ENCODE measurements at places on chromosomes 6 and 20.

GRCh38 chr6:108748959-108749358 lies 99.3 kb upstream of the ARMC2 start:
- no peak for DNase-seq

GRCh38 chr6:113137426-113137825 lies 719.7 kb upstream of the MARCKS start:
- no peak for DNase-seq

DNA sequence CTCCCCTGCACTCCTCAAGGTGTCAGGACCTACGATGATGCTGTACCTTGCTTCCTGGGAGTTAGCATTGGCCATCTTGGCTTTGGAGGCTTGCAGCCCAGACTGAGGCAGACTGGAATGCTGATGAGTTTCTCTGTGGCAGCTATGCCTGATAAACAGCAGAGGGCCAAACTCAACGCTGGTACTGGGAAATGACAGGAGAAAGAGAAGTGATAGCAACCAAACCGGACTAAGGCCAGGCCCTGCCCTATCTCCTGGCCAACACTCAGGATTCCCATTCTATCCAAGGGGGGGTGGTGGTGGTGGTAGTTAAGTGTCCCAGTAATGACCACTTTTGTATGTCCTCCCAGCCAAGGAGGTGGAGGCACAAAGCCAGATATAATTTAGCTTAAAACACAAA lies 90.0 kb upstream of the DTNBP1 start:
- no peak for DNase-seq

- DNase-seq: no peak
Observed at GRCh38 chr6:36616893-36617521, 22.8 kb downstream of the SRSF3 start.

- DNase-seq: no peak
Observed at GRCh38 chr6:169886631-169887227, 135.3 kb downstream of the ERMARD start.

GRCh38 chr20:22453244-22454080 lies 130.9 kb downstream of the FOXA2 start:
- DNase-seq: no peak

DNA sequence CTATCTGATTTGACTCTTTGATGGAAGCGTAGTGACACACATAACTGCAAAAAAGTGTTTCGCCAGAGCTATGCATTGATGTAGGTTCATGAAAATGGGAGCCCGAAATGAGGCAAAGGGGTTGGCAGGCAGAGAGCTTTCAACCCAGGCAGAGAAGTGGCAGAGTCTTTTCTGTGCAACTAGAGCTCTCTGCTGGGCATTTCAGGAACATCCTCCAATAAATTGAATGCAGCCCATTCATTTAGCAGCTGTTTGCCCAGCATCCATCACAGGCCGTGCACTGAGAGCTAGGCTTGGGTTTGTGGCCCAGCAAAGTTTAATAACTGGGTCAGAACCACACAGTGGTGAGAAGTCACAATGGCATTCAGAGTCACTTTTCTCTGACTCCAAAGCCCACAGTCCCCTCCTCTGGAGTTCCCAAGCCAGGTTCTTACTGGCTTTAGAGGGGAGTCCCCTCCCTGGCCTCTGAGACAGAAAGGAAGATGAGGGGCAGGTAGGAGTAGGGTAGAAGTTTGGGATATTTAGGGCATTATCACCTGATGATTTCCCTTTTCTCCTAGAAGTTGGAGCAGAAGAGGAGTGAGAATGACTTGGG lies 31.8 kb upstream of the ELMO2 start:
- peak; percentile 36 for DNase-seq

- DNase-seq: no peak
Observed at GRCh38 chr6:84161190-84161589, 66.3 kb downstream of the CEP162 start.

DNA sequence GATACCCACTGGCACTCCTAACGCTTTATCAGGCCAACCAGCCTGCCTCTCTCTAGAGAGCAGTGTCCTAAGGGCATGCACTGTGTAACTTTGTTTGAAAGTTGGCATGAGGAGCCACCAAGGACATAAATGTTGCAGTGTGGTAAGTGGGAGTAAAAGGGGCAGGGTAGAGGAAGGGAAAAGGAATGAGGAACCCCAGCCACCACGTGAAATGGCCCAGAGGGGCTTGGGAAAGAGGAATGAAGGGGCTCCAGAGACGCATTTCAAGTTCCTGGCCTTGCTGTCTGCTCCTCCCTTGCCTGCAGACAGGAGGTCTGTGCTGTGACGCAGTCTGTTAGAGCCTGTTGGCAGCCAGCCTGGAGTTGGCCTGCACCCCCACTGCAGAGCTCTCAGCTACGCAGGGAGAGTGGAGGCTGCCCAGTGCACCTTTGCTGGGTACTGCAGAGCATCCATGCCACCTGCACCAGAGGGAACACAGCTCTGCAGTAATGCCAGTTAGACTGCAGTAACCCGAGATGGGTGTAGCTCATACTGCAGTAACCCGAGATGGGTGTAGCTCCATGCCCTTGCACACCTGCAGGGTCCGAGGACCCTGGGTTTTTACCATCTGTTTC lies 86.8 kb upstream of the SNAP25 start:
- no peak for DNase-seq

GRCh38 chr6:32589596-32590449 lies at the start of gene HLA-DRB1:
HLA-DRB1 (minus strand) TSS chr6:32589848; CDS start chr6:32589742, 106 bp downstream.
- DNase-seq: peak; percentile 77

Data from OCI-LY7 (cell line).